Activated gamma-delta T cell treated with Interleukin-2 at 50 U/mL for 16 hours (primary cell): ENCODE measurements at places on chromosomes 3 and 15.

DNA sequence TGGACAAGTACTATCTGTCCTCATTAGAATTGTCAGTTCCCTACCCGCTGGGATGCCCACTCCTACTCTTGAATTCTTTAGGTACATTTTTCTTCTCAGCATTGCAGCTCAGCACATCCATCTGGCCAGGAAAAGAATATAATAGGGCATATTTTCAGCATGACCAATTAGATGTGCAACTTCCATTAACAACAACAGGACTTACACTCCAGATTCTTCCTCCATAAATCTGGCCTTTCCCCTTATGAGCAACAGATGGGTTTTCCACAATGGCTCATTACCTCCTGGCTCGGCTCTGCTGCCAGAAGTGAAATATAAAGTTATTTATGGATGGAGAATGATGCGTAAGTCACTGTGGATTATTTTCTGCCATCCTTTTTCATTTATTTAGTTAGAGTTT lies 443.8 kb upstream of the TGFBR2 start:
- no peak for DNase-seq

DNA sequence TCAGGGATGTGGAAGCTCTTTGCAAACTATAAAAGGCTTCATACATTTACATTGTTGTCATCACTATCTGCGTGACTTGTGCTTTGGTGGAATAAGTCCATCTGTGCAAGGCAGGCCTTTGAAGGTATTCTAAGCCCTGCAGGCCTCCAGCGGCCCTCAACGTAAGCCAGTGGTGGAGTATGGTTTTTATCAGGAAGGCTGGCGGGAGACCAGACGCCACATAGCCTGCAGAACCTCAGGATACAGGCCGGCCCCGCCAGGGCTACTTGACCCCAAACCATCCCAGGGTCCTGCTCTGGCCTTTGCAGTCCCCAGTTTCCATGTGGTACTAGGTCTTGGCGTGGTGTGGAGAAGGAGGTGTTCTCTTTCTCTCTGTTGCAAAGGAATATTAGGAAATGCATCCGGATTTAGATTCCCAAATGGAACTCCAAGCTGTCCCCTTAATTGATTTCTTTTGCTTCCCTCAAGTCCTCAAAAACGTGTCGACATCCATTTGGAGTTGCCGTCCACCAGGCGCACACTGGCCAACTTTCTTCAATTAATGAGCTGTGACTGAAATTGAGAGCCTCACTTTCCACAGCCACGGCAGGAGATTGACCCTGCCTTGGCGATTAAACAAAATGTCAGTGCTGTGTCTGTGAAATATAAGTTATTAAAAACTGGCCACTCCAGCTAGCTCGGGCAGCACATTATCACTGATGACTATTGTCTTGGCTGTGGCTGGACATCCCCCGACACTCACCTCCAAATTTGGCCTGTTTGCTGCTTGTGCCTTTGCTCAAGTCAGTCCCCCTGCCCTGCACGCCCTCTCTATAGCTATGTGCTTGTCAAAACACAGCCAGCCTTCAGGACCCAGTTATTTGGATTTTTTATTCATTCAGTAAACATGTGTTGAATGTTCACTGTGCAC lies 239.8 kb upstream of the TLE3 start:
- no peak for DNase-seq

GRCh38 chr3:148234536-148234935 lies 463.2 kb upstream of the AGTR1 start:
- no peak for DNase-seq

DNA sequence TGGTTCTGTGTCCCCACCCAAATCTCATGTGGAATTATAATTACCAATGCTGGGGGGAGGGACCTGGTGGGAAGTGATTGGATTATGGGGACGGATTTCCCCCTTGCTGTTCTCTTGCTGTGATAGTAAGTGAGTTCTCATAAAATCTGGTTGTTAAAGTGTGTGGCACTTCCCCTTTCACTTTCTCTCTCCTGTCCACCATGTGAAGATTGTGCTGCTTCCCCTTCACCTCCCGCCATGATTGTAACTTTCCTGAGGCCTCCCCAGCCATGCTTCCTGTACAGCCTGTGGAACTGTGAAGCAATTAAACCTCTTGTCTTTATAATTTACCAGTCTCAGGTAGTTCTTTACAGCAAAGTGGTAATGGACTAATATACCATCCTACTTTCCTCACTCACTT lies 289.6 kb downstream of the EFHB start:
- no peak for DNase-seq

DNA sequence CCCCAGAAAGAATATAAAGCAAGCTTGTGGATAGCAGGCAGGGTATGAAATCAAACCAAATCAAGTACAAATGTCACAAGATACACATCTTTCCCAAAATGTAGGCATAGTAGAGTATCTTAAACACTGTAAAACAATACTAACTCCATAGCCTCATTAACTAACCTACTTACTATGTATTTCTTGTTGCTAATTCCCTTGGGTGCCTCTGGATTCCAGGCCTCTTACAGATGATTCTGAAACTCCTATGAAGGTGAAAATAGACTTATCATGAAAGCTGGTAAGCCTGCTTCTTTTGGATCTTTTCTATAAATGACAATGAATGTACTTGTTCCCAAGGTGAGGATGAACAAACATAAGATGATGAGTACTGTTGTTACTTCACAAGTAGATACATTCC lies 93.8 kb downstream of the FRMD5 start:
- no peak for DNase-seq

- DNase-seq: no peak
Measured at GRCh38 chr3:41000471-41000870, 198.8 kb upstream of the CTNNB1 start.

DNA sequence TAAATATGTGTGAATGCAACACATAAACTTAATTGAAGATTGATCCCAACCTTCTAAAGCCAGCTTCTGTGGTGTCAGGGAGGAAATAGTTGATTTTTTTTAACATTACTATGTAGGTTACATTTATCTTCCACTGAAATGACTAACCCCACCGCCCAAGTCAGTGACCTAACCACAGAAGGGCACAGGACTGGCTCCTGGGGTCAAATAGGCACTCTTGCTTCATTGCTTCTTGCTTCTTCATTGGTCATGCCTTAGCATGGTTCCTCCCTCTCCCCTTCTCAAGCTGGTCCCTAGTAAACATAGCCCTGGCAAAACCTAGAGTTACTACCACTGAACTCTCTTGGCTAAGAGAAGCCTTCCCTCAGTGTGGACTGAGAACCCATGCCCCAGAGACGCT lies 12.3 kb downstream of the EIF1B start:
- no peak for DNase-seq

DNA sequence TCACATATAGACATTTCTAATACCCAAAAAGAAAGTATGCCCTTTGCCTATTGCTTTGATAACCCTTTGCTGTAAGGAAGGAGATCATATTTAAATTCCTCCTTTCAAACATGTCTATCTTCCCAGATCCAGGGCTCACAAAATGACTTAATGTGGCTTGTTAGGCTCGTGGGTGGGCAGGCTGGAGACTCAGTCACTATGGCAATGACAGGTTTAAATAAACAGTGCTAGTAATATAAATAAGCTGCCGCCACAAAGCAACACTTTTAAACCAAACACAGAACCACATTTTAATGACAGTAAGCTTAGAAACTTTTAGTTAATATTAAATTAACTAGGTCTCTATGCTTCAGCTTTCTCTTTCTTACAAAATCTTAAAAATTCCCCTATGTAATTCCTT lies 616.0 kb upstream of the NAALADL2 start:
- no peak for DNase-seq

DNA sequence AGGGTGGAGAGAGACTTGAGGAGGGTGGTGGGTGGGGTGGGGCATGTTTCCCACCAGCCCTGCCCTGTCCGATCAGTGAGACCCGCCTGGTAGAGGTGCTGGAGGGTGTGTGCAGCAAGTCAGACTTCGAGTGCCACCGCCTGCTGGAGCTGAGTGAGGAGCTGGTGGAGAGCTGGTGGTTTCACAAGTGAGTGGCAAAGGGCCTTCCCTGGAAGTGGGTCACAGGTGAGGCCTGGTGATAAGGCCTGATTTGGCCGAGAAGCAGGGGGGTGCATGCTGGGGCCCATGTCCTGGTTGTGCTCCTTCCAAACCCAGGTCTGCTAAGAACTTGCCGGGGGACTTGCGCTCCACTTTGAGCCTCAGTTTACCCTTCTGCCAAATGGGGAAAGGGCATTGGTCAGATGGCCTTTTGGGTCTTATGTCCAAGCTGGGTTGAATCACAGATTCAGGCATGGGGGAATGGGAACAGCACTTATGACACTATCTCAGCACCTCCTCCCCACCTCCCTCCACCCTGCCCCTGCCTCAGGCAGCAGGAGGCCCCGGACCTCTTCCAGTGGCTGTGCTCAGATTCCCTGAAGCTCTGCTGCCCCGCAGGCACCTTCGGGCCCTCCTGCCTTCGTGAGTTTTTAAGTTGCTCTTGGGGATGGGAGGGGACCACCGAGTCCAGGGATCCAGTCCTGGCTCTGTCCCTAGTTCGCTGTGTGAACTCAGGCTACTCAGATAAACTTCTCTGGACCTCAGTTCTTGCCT lies 4.0 kb downstream of the CRELD1 start:
- no peak for DNase-seq

DNA sequence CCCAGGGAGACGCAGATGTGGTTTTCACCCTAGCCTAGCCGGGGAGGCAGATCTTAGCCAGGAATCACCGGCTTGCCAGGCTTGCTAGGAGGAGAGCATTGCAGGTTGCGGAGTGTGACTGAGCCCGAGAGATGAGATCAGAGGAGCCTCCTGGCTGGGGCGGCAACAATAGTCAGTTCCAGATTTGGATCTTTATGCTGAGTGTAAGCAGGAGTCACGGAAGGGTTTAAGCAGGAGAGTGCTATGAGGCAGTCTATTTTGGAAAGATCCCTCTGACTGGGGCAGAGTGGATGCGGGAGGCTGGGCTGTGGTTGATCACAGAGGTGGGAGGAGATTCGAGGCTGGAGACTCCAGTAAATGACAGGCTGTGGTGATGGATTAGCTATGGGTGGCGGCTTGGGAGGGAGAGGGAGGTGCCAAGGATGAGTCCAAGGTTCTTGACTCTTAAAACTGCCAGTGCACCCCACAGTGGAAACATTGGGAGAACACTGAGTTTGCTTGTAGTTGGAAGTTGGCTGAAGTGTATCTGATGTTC lies 10.4 kb upstream of the BAHD1 start:
- DNase-seq: no peak

DNA sequence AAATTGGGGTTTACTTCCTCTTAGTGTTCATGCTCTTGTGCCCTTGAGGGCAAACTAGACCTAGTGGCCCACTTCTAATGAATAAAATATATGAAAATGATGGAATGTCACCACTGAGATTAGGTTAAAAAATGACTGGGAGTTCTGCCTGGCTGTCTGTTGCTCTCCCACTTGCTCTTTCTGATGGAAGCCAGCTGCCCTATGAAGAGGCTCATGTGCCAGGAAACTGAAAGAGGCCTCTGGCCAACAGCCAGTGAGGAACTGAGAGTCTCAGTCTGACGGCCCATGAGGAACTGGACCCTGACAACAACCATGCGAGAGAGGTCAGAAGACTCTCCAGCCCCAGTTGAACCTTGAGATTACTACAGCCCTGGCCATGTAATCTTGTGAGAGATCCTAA lies 107.1 kb upstream of the FHIT start:
- DNase-seq: no peak

DNA sequence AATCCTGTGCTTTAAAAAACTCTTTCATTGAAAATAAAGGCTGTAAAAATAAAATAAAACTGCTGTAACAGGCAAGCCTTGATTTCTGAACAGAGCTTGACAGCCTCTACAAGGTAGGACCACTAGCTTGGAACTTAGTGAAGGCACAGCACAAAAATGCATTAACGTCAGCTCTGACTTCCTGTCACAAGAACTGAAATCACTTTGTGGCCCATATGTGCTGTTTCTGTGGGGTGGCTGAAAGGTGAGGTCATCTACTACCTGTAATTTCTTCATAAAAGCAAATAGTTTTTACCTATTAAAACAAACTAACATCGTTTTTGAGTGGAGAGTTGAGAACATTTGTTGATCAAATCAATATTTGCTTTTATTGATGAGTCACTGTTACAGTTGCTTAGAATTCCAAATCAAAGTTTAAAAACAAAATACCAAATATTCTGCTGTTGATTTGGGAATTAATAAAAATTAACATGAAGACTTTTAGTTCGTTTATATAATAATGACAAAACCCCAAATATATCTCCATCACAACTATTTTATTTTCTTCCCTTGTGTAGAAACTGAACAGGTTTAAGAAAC lies 1034.1 kb downstream of the MCTP2 start:
- no peak for DNase-seq

DNA sequence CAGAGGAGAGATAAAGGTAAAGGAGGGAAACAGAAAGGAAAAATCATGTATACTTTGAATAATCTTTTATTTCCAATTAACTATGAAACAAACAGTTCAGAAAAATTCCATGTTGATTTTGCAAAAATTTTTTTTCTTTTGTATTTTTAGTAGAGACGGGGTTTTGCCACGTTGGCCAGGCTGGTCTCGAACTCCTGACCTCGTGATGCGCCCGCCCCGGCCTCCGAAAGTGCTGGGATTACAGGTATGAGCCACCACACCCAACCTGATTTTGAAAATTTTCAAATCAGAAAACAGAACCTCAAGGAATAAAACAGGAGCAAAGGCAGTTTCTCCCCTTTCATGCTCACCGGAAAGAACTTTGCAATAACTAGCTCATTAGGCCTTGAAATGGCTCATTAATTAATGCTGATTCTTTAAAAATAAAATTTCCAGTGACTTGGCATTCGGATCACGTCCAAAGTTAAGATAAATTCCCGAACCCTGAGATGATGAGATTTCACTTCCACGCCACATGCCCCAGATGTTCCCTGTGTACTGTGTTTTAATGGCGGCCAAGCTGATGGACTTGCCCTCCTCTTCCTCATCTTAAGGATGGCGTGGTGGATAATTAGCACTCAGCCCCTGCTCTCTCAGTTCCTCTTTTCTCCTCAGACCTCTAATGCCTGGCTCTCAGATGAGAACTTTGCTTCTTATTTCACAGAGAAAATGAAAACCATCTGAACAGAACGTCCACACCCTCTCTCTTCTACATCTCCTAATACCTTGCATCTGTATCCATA lies 10.8 kb downstream of the BCL2L10 start:
- DNase-seq: no peak

GRCh38 chr3:184815046-184815930 lies 3.3 kb downstream of the VPS8 start:
- no peak for DNase-seq

DNA sequence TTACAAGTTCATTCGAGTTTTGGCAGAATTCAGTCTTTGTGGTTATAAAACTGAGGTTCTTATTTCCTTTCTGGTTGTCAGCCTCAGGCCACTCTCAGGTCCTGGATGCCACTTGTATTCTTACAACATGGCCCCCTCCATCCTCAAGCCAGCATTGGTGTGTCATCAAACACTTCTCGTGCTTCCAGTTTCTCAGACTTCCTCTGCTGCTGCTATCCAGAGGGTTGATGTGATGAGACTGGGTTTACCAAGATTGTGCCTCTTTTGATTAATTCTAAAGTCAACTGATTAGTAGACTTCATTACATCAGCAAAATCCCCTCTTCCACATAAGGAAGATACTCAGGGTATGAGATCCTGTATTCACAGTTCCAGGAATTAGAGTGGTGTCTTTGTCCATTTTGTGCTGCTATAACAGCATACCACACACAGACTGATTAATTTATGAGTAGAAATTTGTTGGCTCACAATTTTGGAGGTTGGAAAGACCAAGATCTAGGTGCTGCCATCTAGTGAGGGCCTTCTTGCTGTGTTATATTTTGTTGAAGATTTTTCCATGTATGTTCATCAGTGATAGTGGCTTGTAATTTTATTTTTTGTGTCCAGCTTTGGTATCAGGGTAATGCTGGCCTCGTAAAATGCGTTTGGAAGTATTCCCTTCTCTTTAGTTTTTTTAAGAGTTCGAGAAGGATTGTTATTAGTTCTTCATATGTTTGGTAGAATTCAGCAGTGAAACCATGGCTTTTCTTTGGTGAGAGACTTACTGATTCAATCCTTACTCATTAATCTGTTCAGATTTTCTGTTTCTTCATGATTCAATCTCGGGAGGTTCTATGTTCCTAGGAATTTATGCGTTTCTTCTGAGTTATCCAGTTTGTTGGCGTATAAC lies 11.1 kb downstream of the LRCH3 start:
- peak; percentile 13 for DNase-seq
